ENCODE measurements at places on chromosomes 7 and 10.

DNA sequence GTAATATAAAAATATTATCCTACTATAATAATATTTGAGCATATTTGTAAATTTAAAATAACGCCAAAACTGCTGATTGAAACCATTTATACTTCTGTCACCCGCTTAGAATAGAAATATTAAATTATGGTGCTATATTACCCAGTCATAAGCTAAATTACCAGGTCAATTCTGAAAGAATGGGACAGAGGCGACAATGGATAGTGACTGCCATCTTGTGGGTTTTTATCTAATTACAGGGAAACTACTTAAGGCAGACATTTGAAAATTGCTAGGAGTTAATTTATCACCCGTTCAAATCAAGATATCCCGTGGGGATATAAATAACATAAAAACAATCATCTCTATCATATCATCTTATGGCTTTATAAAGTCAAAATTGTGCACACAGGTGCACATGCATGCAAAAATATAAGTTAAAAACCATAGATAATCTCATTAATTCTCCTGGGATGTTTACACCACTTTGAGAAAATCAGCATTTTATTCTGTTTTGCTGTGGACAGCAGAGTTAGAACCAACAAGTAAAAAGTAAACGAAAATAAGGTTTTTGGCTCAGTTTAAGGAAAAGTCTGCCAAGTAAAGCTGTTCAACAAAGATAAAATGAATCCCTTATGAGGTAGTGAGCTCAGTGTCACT, 41.3 kb upstream of the HPSE2 start:
- DNase-seq, result peak; percentile 50

DNA sequence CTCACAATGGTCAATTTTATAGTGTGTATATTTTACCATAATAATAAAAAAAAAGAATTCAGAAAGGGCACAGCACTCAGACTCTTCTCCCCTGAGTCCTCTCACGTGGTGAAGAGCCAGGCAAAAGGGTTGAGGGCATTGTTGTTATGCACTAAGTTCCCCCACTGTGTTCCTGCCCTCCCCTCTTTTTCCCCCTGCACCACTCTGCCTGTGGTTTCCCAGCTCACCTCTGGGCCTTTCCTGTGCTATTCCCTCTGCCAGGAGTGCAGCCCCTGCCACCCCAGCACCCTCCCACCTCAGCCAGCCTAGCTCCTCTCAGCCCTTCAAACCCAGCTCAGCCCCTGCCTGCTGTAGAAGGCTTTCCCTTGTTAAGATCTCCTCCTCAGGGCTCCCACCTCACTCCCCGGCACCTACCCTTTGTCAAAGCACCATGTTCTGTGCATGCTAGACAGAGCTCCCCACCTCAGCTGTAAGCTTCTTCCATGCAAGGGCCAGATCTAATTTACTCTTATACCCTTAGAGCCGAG, 108.5 kb downstream of the KCNMA1 start:
- DNase-seq, result no peak

DNA sequence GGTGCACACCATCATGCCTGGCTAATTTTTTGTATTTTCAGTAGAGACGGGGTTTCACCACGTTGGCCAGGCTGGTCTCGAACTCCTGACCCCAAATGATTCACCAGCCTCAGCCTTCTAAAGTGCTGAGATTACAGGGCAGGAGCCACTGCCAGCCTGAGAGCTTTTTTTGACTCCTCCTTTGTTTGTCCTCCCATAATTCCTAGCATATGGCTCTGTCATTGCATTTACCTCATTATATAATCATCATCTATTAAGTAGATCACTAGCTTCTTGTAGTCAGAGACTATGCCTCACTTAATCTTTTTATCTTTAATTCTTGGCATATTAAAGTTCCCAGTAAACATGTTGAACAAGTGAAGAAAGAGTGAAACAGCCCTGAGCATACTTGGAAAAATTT, 82.1 kb downstream of the CPEB3 start:
- DNase-seq, result no peak

DNA sequence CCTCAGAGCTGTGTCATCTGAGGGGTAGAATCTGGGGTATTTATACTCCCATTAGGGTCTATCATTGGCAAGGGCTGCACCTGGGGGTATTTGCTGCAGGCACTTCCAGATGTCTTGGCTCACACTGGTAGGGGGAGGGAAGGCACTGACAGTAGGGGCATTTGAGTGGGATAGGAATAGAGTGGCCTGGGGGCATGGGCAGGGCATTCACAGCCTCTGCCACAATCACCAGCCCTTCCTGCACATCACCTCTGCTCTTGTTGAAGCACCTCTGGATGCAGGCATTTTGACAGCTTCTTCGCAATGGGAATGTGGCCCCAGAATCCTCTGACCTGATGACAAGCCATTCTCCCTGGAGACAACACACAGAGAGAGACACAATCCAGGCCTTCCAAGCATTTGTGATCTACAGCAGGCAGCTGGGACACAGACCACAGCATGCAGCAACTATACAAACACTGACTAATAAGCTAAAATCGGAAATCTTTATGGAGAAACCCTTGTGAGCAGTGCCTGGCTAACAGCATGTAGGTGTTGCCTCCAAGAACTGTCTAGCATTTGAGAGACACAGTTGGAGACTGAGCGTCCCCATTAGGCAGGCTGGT, 178.5 kb downstream of the KCNMA1 start:
- DNase-seq, result no peak

DNA sequence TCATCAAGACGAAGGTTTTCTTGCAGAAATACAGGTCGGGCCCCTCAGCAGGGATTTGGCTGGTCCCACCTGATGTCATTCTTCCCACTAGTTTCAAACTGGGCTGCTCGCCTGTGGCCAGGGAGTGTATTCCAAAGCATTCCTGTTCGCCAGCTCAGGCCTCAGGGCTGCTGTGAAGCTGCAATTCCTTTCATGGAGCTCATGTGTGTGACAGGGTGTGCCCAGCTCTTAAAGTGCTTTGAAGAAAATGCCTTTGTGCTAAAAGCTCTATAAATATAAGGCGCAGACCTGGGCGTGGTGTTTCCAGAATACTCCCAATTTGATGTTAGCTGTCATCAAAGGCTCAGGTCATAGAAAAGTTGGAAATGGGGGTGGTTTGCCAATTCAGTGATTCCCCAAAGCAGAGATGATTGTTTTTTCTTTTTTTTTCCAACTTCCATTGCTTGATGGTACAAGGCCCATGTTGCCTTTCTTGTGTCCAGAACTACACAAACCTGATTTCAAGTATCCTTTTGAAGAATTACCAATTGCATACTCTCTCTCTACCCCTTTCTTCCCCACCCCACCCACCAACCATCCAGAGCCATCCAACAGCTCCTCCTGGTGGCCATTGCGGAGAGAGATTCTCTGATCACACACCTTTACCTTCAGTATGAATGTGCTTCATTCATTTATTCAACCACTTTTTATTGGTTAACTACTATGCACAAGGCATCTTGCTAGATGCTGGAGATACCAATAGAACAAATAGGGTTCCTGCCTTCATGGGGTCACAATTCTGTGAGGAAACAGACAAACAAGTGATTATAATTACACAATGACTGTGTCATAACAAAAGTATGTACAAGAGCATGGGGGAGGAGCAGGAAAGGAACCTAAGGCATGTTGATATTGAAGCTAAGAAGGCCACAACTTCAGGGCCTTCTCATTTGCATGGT, 297.3 kb upstream of the LYZL1 start:
- DNase-seq, result peak; percentile 51

GRCh38 chr7:16916738-16917137, 35.0 kb upstream of the AGR3 start:
- no peak for DNase-seq
